Thymus (tissue), 14 donors: ENCODE measurements at places on chromosomes 7 and 10. TPM values are rescaled to one million over a fixed set of nuclear protein-coding genes. Genes with fewer than 3 reads are reported as not detected.

- no peak for DNase-seq
These were observed 186.5 kb upstream of the GPR26 start for GRCh38 chr10:123479640-123480039.

GRCh38 chr7:30469303-30469702 is 9.3 kb downstream of the NOD1 start:
- no peak for DNase-seq

GRCh38 chr10:125631806-125632205 is 51.2 kb downstream of the TEX36 start:
- DNase-seq: no peak

Gene TRIM50
- 0.09 TPM for total RNA-seq

GRCh38 chr7:105815576-105815975 is 60.8 kb downstream of the ATXN7L1 start:
- DNase-seq: no peak

Gene SLC18A3
- not detected for total RNA-seq

DNA sequence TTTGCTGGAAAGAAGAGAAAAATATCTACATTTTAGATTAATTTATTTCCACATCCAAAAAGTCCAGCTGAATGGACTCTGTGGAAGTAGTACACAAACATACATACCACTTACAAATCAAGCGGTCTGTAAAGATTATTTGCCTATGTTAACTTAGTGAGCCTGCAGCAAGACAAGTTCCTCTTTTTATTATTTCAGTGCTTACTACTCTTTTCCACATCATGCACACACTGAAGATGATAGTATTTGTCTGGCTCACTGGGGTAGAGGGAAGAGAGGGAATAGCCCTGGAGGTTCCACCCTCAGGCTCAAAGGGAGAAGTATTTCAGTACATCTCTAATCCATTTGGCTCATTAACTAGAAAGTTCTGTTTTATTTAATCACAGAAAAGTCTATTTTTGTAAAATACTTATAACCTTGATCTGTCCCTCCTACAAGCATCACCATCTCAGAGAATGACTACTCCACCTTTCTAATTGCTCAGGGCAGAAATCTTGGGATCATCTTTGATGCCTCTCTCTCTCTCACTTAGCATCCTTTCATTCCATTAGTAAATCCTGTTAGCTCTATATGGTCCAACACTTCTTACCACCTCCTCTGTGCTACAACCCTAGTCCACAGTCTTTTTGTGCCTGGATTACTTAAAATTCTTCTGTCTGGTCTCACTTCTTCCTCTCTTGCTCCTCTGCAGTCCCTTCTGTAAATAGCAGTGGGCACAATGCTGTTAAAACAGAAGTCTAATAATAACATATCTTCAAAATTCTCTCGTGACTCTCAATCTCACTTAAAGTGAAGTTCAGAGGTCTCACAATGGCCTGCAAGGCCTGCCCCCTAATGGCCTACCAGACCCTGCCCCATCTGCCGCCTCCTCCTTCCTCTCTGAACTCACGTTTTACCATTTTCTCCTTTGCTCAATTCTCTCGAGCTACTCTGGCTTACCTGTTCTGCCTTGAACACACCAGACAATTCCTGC is 64.3 kb upstream of the CCDC6 start:
- no peak for DNase-seq

Gene GIMAP7
- total RNA-seq: 48.1 TPM

- DNase-seq: no peak
These were observed 6.6 kb downstream of the TTYH3 start for GRCh38 chr7:2638224-2638991.

DNA sequence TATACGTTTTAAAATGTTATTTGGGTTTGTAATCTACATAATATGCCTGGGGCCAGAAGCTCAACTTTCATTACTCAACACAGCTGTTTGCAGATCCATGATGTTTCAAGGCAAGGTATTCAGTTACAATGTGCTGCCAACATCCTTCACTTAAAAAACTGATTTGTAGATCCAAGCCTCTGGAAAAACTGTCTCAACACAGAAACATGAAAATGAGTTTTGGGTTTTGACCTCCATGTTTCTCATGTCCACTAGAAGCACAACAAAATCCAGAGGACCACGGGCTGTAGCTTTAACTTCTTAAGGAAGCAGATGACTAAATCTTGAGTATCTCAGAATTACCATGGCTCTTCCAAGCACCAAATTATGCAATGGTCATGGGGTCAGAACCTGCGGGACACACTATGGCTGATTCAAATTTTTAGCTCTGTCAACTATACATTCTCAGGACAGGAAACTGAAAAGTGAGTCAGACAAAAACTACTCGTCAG is 247.1 kb upstream of the GRB10 start:
- DNase-seq: no peak

DNA sequence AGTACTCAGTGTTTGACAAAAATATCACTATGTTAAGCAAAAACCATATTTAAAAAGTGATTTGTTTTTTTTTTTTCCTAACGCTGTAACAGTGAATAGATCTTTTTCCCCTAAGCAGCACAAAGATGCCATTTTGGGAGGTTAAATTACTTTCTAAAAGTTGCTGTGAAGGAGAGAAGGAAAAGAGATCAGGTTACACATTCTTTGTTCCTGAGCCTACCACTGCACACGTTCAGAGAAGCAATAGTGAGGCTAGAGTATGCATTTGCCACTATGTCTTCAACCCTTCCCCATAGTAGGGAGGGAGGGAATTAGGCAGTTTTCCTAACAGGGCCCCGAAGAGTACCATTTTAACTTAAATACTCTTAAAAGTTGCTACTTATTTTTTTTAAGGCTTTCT is 38.9 kb downstream of the BMPR1A start:
- DNase-seq: no peak

DNA sequence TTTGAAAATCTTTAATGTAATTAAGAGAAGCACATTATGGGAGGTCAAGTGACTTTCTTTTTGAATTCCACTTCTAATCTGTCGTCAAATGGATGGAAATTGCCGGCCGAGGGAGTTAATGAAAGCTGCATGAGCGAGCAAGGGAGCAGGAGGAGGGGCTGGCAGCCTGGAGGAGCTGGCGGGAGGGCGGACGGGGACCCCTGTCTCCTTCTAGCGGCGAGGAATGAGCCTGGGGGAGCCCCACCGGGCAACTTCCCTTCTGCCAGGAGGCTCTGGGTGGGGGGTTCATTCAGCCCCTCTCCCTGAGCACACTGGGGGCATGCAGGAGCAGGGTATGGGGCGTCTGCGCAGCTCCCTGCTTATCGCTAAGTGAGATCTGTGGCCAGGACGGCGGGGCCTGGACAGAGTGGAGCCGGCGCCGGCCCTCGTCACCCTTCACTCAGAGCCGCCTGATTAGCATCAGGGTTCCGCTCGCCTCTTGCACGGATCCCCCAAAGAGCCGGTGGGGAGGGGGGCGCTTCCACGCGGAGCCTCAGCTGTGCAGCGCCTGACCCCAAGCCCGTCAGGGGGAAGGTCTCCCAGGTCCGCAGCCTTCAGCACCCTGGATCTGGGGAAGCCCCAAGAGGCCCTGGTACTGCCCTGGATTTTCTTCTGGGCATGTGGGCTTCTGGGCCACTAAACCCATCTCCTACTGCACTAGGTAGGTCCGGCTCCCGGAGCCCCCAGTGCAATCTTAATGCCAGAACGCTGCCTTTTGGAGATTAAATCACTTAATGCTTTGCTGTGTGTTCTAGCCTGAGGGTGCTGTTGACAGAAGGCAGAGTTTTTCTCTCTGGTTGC is 680.8 kb downstream of the LRMDA start:
- no peak for DNase-seq

Gene LIPJ
- total RNA-seq: 0.42 TPM

Gene BTBD16
- total RNA-seq: 0.14 TPM

- no peak for DNase-seq
These were observed 21.2 kb upstream of the PRKAG2 start for GRCh38 chr7:151897951-151898686.

- DNase-seq: no peak
These were observed 3.5 kb downstream of the EBF3 start for GRCh38 chr10:129960481-129961156.
